ENCODE measurements at places on chromosomes 1 and 21.

- DNase-seq: no peak
Measured at GRCh38 chr1:15620155-15620545, 2.9 kb downstream of the DDI2 start.

DNA sequence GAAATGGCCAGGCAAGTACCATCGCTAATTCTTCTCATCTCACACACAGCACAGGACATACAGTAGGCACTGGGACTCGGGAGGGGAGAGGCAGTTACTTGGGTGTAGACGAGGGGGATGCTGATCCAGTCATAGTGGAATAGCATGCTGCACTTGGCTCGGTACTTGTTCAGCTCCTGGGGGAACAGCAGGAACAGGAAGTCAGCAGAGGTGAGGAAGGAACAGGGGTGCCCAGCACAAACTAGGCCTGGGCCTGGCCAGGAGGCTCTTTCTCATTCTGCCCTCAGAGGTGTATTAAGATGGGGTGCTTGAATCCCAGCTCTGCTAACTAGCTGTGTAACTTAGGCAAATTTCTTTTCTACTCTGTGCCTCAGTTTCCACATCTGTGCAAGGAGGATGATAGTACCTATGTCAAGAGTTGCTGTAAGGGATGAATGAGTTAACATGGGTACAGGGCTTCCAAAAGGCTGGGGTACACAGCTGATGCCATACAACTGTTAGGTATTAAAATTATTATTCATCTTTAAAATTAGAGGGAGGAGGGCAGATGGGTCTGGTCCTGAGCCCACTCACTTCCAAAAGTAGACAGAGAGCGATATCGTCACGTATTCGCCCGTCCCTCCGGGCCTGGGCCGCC lies 2.4 kb downstream of the BEST4 start:
- DNase-seq: no peak

DNA sequence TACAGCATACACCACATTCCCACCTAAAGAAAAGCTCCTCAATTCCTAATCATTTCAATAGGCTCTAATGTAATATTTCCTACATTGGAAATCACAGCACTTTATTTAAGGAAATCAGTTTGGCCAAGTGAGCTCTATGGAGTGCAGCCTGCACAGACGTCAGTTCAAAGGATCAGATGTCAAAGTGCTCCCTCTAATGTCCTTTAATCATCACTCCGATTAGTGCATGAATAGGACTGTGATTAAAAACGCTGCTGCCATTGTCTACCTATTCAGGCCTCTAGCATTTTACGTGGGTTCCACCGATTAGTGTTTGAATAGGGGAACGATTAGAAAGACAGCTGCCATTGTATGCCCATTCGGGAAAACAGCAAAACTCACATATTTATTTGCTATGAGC lies 50.2 kb downstream of the DPYD start:
- no peak for DNase-seq

DNA sequence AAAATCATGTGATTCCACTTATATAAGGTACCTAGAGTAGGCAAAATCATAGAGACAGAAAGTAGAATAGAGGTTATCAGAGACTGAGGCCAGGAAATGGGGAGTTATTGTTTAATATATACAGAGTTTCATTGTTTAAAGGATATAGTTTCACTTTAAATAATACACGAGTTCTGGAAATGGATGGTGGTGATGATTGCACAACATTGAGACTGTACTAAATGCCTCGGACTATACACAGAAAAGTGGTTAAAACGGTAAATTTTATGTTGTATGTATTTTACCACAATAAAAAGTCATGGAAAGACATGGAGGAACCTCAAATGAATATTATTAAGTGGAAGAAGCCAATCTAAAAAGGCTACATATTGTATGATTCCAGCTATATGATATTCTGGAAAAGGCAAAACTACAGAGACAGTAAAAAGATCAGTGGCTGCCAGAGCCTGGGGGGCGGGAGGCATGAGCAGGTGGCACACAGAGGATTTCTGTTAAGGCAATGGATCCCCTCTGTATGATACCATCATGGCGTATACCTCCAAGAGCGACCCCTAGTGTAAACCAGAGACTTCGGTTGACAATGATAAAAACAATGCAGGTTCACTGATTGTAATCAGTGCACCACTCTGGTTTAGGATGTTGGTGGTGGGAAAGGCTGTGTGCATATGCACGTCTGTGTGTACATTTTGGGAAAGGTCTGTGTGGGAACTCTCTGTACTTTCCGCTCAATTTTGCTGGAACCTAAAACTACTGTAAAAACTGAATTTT lies 7.5 kb downstream of the C1orf198 start:
- DNase-seq: no peak

GRCh38 chr1:27350663-27351540 lies 9.1 kb downstream of the SYTL1 start:
- DNase-seq: no peak

DNA sequence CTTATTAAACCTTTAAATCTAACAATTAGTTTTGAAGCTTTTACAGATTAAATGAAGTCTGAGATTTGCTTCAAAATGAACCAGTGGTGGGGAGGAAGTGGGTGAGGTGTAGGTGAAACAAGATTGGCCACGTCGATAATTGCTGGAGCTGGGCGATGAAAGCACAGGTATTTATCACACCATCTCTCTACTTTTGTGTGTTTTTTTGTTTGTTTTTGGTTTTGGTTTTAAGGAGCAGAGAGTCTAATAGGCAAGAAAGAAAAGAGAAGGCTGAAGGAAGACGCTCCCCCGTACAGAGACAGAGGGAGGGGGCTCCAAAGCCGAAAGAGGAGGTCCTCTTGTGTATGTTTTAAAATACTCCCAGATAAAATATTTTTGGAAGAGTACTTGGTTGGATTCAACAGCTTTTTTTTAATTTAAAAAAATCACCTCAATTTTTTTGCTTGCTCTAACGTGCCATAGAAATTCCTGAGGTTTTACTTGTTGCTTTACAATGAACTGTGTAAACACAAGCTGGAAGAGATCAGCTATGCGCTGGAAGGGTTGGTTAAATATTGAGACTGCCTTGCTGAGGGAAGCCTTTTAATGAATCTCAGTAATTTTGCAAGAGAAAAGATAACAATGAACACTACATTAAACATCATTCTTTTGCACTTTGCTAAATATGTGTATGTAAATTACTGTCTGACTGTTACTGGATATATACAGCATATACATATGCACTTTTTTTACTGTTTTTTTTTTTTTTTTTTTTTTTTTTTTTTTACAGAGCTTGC lies 6.7 kb upstream of the LGALS8 start:
- no peak for DNase-seq

- no peak for DNase-seq
Measured at GRCh38 chr1:78168306-78168705, 122.5 kb downstream of the GIPC2 start.

GRCh38 chr1:145729666-145730436 lies 10.6 kb downstream of the CD160 start:
- DNase-seq: no peak

- DNase-seq: no peak
Measured at GRCh38 chr1:64941461-64942117, 24.8 kb downstream of the JAK1 start.

DNA sequence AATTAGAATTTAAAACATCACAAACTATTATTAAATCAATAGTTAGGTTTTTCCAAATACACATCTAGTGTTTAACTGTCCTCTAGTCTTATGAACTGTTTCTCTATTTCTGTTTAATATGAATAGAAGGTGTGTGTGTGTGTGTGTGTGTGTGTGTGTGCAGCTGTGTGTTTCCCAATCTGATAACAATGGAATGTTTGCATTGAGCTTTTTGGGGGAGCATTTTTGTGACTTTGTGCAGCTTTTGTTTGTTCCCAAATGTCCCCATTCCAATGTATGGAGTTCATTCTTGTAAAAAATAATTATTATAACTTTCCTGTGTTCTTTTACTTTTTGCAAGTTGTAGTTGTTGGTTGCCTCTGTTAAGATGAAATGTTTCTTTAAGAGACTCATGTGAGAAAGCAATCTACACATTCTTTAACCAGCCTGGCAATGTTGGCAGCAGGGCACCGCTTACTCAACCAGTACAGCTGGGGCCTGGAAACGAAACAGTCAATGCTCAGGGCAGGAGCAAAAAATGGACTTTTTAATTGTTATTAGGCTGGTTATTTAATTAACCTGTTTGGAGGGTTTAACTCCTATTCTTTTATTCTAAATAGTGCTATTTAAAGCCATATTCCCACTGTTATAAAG lies 354.3 kb downstream of the SRGAP2C start:
- DNase-seq: no peak

DNA sequence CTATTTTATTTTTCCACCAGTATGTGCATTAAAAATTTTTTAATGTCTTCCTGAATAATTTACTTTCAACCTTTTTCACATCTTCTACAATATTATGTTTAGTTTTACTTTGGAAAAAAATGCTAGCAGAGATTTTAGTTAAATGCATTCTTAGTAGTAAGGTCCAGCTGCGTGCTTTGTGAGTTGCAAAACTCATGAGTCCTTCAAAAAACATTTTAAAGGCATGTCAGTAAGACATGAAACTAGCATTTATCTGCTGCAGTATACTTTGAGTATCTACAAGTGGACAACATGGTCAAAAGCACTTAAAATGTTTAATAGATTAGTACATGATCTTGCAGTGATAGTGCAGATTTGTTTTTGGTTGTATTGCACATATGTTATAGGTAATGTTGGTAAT lies 139.0 kb downstream of the HS2ST1 start:
- no peak for DNase-seq

GRCh38 chr1:41032147-41032546 lies 10.6 kb upstream of the SLFNL1 start:
- DNase-seq: no peak

- no peak for DNase-seq
Measured at GRCh38 chr1:188127507-188127906, 1298.8 kb downstream of the PLA2G4A start.

DNA sequence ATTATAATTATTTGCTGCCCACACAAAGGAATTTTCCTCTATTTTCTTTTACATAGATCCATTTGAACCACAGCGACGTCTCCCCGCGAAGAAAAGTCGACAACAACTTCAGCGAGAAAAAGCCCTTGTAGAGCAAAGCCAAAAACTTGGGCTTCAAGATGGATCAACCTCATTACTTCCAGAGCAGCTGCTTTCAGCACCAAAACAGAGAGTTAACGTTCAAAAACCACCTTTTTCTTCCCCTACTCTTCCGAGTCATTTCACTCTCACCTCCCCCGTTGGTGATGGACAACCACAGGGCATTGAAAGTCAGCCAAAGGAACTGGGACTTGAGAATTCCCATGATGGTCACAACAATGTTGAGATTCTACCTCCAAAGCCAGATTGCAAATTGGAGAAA lies 7.2 kb downstream of the GORAB start:
- no peak for DNase-seq

GRCh38 chr1:147837129-147837963 lies 65.2 kb upstream of the GJA8 start:
- no peak for DNase-seq

DNA sequence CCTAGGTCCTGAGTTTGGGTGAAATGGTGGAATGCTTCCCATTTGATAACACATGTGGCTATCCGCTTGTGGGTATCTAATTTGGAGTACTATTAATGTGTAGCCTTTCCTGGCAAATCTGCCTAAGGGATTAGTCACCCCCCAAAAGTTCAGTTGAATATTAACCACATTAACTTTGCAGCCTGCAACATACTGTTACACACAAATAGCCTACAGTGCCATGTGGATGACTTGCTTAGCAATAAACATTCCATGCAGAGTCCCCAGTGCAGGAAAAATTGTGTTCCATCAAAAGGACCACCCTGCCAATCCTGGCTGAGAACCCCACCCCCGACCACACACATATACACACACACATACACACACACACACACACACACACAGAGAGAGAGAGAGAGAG lies 303.3 kb upstream of the ESRRG start:
- no peak for DNase-seq

GRCh38 chr1:64358692-64359091 lies 111.2 kb upstream of the CACHD1 start:
- DNase-seq: no peak

DNA sequence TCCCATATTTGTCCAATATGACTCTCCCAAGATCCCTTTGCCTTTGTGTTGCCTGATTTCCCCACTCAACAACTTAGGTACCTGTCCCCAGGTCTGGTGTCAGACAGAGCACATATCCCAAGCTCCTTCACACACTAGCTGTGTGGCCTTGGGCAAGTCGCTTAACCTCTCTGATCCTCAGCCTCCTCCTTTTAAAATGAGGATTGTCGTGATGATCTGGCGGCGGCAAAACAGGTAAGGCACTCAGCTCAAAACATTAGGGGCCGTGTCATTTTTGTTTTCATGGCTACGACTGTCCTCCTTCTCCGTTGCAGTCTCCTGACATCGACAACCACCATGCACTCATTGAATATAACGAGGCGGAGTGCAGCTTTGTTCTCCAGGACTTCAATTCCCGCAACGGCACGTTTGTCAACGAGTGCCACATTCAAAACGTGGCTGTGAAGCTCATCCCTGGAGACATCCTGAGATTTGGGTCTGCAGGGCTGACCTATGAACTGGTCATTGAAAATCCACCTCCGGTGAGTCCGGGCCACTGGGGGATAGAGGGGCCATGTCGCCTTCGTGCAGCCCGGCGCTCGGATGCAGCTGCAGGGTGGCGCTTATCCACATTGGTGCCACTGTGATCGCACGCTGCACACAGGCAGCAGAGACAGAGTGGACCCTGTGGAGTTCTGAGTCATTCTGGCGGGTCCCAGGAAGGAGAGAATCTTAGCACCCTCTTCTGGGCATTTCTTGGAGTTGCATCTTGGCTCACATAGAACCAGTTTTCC lies 25.2 kb downstream of the FHAD1 start:
- no peak for DNase-seq

DNA sequence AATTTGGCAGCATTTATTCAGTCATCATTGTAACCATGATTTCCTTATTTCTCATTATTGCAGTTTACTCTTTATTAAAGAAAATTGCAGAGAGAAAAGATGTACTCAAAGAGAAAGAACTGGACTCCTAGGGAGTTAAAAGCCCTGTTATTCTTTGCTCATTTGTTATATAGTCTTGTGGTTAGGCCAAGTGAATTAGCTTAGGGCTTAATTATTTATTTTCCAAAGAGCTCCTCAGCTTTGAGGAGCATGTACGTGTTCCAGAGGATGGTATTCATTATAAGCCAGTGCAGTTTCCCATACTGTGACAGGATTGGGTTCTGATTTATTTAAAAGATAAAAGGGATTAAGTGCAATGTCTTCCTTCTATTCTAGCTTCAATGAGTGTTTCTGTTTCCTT lies 86.4 kb downstream of the GPR161 start:
- DNase-seq: no peak

GRCh38 chr1:171683870-171684269 lies 31.4 kb upstream of the MYOC start:
- no peak for DNase-seq

All from stimulated activated CD4-positive, alpha-beta T cell treated with anti-CD3 and anti-CD28 coated beads, Interleukin-12 subunit alpha, Interleukin-12 subunit beta, amount 100 ng/mL, for 24 hours (primary cell).